ENCODE measurements at places on chromosomes 16 and 17.

DNA sequence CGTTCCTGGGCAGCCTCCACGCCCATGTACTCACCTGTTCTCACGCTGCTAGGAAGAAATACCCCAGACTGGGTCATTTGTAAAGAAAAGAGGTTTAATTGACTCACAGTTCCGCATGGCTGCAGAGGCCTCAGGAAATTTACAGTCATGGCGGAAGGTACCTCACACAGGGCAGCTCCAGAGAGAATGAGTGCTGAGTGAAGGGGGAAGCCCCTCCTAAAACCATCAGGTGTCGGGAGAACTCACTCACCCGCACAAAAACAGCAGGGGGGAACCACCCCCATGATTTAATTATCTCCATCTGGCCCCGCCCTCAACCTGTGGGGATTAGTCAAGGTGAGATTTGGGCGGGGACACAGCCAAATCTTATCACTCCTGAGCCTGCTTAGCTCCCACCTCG, 18.2 kb downstream of the RAB40C start:
- DNase-seq: no peak

- no peak for DNase-seq
Observed at GRCh38 chr17:70202840-70203239, 33.5 kb downstream of the KCNJ2 start.

GRCh38 chr17:75481194-75482068, 25.0 kb downstream of the TMEM94 start:
- DNase-seq: no peak

GRCh38 chr16:1590366-1590765, 21.5 kb downstream of the IFT140 start:
- DNase-seq: no peak

DNA sequence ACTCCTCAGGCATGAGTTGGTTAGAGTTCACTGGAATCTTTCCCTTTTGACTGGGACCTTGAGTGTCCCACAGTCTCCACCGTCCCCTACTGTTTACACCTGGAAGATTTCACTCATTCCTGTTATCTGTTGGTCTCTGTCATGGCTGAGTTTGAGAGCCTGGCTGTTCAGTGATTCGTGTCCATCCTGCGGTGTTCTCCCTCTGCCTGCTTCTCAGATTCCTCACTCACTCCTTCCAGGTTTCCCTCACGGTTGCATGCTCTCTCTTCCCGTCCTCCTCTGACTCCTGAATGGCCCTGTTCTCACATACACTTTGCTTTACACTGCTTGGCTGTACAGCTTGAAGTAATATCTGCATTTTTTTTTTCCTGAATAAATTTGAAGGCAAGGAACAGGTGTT, 24.5 kb downstream of the OR1D5 start:
- no peak for DNase-seq

GRCh38 chr17:2688351-2689342, 22.9 kb downstream of the CLUH start:
- peak; percentile 20 for DNase-seq

DNA sequence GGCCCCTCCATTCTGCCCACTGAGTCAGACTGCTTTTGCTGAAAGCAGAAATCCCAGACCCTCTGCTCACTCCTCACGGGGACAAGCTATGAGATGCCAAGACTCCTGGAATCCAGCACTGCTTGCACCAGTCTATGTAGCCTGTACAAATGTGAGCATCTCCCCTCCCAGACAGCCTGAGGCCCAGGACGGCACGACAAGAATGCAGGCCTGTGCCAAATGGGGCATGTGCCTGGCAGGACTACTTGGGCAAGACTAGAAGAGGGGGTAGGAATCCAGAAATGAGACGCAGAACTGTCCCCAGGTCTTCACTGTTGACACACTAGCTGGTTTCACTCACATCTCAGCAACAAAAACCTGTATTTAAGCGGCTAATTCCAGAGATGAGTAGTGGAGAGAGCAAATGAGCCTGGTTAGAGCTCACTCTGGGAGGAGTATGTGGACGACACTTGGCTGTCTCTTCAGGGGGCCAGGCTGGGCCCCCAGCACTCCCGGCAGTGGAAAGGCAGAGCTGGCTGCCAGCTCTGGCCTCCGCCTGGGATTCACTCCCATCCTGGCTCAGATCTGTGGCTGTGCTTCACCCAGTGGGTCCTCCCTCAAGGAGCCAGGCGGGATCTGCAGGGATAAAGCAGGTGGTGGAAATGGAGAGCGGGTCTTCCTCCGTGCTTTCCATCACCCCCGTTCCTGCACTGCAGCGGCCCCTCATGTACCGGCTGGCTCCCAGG, 2.9 kb upstream of the MYO1C start:
- no peak for DNase-seq

DNA sequence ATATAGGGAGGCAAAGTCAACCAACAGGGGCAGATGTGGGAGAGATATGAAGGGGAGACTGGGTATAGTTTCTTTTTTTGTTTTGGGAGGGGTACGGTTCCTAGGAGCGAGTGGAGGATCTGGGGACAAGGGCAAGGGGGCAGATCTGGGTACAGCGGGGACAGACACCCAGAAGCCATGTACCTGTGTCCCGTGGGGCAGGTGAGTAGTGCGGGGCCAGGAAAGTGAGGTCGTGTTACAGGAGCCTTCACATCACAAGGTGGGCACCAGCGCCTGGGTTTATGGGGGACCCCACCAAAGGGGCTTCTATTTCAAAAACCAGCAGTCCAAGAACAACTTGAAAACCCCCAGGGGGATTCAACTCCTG, 11.5 kb downstream of the LITAF start:
- no peak for DNase-seq

GRCh38 chr17:50835301-50836234, at the start of gene WFIKKN2:
TSS of gene WFIKKN2 (plus strand) at chr17:50835586. CDS start at chr17:50835938, 352 bp downstream.
- no peak for DNase-seq

GRCh38 chr17:21191698-21192097, 22.3 kb downstream of the TMEM11 start:
- DNase-seq: no peak
